ENCODE measurements at places on chromosomes 12 and 14. TPM values are rescaled to one million over a fixed set of nuclear protein-coding genes. Genes with fewer than 3 reads are reported as not detected.

MANSC1 gene
- 2.3 TPM for total RNA-seq

ULK1 gene
- 11.7 TPM for total RNA-seq

KLRC2 gene
- total RNA-seq = not detected

GPR137C gene
- 0.43 TPM for total RNA-seq

PLBD1 gene
- total RNA-seq = 10.0 TPM

RHOJ gene
- total RNA-seq = 0.43 TPM
